ENCODE measurements at places on chromosomes 1 and 21.
A peak's percentile ranks its signal among the peaks of the same experiment; 100 is the strongest.

GRCh38 chr1:151814971-151815545 lies 9.8 kb upstream of the LINGO4 start:
- no peak for DNase-seq

DNA sequence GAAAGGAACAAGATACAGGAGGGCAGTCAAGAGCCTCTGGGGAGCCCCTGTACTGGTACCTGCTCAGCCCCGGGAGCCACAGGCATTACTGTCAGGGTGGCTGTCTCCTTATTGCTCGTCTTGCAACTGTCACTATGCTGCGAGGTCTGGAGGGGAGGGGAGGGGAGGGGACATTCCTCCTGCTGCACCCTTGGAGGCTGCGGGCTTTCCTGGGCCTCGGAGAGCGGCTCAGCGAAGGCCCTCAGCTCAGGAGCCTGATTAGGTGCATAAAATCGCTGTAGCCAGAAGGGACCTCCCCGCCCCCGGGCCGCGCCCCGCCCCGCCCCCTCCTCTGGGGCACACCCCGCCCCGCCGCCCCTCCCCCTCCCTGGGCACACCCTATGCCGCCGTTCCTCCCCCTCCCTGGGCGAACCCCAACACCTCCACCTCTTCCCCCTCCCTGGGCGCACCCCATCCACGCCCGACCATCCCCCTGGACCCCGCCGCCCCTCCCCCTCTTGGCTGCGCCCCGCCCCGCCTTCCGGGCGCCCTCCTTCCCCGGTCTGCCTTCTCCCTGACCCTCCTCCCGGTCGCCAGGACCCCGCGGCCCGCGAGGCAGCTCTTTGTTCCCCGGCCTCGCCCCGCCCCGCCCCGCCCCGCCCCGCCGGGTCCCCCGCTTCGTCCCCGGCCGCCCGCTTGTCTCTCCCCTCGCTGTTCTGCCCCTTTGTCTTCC lies 35.5 kb downstream of the CACHD1 start:
- peak; percentile 90 for DNase-seq

- peak; percentile 76 for DNase-seq
Measured at GRCh38 chr1:229434641-229435051, 752 bp upstream of the ACTA1 start.

- no peak for DNase-seq
Measured at GRCh38 chr21:46498335-46499050, 39.8 kb downstream of the DIP2A start.

DNA sequence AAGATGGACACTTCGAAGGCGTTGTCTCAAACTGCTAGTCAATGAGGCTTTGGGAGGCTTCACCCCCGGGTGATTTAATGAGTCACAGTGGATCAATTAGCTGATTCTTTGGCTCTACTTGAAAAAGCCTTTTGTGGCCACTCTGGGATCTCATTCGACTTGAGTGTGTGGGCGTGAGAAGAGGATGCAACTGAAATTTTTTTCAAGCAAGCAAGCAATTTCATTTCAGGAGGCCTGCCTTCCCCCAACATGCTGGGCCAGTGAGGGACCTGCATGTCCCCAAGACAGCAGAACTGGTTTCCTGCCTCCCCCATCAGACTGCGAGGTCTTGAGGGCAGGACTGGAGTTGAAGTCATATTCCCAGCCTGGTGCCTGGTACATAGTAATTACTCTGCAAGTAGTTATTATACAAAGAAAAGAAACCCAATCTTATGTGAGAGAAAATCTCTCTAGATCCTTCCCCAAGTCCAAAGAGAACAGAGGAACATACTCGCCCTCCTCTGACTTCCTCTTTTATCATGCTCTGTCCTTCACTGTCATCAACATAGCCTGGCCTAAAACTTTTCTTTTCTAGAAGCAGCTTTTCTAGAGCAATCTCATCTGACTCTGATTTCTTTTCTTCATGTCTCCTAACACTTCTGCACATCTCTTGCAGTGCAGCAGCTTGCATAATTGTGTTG lies 22.7 kb downstream of the SYT6 start:
- no peak for DNase-seq

DNA sequence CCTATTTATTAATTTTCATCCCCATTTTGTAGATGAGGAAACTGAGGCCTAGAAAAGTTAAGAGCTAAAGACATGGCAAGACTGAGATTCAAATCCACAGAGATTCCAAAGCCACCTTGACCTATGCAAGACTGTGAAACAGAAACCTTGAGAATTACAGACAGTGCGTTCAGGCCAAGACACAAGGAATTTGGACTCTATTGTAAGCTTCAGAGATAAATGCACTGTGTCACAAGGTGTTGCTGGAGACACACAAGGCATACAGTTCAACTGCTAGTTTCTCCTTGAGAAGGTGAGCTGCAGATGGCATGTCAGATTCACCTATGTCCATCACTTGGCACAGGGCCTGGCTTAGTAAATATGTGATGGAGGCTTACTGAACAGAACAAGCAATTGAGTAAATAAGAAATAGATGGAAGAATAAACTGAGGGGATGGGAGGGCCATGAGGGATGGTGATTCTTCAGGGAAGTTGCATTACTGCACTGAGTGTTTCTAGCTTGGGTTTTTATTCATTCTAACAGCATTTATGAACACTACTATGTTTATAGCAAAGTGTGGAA lies 215.0 kb downstream of the DAB1 start:
- no peak for DNase-seq

GRCh38 chr1:96522927-96523326 lies 198.7 kb upstream of the PTBP2 start:
- DNase-seq: no peak

GRCh38 chr1:99544328-99544727 lies 101.6 kb upstream of the PALMD start:
- no peak for DNase-seq

GRCh38 chr1:59292562-59292961 lies 4.3 kb upstream of the FGGY start:
- no peak for DNase-seq

- no peak for DNase-seq
Measured at GRCh38 chr1:8674481-8674880, 143.0 kb downstream of the RERE start.

DNA sequence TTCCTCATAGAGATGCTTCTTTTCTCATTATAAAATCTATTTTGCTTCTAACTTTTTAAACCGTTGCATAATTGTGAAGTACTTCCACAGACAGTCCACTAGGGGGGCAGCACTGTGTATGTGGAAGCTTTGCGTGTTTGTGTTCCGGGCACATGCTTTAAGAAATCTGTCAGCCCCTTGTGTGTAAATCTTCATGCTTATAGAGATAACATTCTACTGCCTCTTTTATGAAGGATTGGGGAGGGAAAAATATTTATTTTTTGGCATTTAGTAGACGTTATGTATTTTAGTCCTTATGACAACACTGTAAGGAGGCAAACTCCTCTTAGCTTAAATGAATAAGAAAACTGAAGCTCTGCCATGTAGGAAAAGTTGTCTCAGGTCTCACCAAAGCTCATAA lies 157.3 kb upstream of the PTGFR start:
- DNase-seq: no peak

DNA sequence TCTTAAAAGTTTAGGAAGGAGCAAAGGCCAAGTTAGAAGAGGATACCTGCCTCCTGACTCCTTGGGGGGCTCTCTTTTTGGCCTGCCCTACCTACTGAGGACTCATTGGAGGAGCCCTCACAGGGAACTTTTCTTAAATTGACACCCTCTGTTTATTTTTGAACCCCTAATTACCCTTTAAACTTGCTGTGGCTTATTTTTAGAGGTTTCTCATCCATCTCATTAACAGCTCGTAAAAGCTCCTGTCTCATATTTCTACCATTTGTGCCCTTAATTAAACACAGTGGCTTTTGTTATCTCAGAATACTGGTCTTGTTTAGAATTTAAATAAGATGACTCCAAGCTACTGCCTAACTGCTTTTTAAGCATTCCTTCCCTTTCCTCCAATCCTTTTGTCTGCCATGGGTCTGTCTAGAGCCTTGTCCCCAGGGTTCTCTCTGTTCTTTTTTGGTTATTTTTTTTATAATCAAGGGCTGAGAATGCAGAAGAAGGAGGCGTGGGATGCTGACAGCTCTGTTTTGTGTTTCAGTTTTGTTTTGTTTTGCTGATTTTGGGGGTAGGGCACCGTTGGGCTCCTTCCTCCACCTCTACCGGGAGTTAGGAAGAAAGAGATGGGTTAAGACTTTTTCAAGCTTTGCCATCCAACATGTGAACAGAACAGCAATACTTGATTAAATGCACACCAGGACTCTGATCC lies 78.0 kb downstream of the SYT6 start:
- no peak for DNase-seq

- no peak for DNase-seq
Measured at GRCh38 chr1:24584171-24584647, 28.3 kb downstream of the NCMAP start.

DNA sequence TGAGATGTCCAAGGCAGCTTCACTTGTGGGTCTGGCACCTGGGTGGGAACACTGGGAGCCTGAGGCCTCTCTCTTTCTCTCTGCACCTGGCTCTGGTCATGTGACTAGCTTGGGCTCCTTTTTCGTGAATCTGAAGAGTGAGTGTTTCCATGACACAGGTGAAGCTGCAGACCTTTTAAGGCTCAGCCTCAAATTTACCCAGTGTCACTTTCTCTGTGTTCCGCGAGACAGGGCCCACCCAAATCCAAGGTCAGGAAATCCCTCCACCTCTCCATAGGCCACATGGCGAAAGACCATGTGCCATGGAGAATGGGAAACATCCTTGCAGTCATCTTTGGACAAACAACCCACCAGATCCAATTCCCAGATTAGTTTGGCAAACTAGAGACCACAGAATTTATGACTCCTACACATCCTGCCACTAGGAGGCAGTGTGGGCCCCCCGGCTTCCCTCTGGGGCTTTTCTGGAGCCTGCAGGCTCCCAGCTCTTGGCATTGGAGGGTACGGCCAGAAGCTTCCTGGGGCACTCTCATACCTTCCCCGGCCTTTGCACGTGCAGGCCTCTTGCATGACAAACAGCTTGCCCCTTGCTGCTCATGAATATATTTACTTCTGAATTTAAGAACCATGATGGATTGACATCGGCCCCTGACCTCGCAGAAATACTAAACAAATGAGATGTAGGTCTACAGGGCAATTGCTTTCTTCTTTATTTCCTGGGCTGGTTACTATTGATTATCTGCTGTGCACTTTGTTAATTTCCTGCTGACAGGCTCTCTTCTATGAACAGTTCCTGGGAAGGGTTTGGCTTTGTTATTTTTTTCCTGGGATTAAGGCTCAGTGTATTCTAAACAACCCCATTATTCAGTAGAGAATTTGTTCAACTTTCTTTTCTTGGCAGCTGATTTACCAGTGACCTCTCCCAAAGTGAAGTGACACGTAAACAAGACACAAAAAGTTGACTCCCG lies 180.7 kb downstream of the KAZN start:
- DNase-seq: peak; percentile 85

- DNase-seq: no peak
Measured at GRCh38 chr1:234899041-234899729, 229.5 kb downstream of the TOMM20 start.

- DNase-seq: no peak
Measured at GRCh38 chr1:233490488-233490887, 123.4 kb upstream of the KCNK1 start.

GRCh38 chr1:37797750-37798345 lies 4.2 kb downstream of the MANEAL start:
- DNase-seq: no peak

GRCh38 chr21:44443291-44443890 lies 11.9 kb upstream of the LRRC3 start:
- no peak for DNase-seq

DNA sequence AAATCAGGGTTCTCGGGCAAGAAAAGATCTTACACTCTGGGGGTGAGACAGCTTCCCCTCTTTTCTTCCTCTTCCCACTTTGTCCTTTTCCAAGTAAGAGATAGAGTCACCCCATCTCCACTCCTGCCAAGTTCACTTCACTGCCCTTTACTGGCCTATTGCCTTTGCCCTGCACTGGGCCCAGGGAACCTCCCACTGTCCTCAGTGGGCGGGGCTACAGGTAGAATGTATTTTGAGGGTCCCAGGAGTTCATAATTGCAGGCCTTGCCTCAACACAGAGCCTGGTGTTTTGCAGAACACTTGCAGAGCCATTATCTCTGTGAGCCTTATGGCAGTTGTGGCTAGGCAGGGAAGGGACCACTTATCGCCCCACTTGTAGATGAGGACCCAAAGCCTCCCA lies 3.3 kb downstream of the AMPD2 start:
- DNase-seq: peak; percentile 37

DNA sequence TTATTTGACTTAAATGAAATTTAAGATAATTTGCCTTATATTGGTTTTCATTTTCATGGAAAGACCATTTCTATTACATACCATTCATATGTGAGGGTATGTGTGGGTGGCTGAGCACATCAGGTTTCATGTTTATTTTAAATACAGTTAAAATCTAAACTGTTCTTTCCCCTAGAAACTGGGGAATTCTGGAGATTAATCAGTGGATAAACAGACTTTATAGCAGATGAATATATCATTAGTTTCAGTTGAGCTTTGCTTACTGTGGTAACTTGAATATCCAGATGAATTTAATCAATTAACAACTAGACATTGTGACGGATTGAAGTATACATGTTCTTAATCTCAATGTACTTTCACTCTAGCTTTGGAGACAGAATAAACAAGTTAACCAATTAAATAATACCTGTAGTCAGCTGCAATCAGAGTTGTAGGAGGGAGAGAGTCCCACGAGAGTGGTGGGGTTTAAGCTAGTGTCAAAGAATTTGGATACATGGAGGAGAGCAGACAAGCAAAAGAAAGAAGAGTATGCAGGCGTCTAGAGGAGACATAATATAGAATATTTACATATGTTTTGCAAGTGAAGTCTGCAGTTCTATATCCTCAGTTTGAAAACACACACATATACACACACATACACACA lies 97.6 kb downstream of the PDE4B start:
- DNase-seq: no peak

- no peak for DNase-seq
Measured at GRCh38 chr1:64129701-64130100, 73.7 kb upstream of the UBE2U start.

GRCh38 chr1:14946684-14947238 lies 206.8 kb upstream of the TMEM51 start:
- DNase-seq: no peak

DNA sequence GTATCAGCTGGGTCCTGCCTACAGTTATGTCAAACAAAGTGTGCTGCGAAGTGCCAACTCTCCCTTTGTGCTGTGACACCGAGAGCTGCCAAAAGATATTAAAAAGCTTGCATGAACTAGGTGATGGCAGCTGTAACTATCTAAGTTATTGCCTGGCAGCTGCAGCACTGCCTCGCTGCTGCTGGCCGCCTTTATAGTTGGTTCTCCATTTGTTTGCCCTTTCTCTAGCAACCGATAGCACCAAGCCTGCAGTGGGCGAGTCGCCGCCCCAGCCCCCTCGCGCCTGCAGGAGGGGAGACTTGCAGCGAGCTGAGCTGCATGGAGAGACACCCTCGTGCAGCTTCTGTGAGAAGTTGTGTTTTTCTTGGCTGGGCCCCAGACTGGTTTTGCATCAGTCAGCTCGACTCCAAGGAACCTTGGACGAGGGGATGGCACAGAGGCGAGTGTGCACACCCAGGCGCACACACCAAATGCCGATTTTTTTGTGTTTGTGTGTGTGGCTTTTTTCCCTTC lies 330.6 kb downstream of the RPS6KC1 start:
- no peak for DNase-seq

Measured in ecto neural progenitor cell (in vitro differentiated cells).